HS-27A (cell line): ENCODE measurements at places on chromosomes 7 and 10.

DNA sequence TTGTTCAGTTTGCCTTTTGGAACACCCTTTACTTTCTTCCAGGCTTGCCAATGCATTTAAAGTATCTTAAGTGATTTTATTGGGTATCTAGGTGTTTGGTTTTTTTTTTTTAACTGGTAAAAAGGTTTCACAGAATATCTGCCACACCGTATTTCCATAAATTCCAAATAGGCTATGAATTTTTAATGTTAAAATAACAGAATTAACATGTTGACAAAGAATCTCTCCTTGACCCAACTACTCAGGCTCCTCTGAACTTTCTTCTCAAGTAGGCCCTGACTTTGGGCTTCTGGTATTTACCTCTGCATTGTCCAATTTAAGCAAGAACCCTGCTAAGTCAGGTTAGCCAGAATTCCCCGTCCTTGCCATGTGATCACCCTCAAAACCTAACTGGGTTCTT, 61.2 kb upstream of the PLA2G12B start:
- no peak for DNase-seq

GRCh38 chr7:139054101-139054500, 18.3 kb upstream of the ZC3HAV1L start:
- no peak for DNase-seq

- DNase-seq, result no peak
These were observed 85.2 kb upstream of the SGCE start for GRCh38 chr7:94741179-94741578.

DNA sequence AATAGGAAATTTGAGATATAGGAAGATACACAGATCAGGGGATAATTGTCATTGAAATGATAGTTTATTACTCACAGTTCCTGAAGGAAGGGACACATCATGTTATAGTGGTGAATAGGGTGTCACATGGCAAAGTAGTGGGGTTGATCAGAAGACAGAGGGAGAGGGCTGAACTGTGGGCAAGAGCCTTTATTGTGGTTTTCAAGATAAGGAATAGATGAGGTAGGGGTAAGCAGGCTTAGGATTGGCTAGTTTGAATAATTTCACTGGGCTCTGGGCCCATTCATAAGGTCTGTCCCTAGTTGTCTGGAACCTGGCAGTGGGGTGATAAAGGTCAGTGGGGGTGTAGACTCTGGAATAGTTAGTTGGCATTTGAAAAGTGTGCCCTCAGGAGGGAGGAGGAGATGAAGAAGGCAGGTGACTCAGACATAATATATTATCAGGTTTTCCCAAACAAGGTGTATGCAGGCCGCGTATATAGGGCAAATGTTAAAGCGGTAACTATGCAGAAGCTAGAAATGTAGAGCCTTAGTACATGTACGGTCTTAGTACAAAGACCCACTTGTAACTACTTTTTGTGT, 18.5 kb downstream of the FGL2 start:
- no peak for DNase-seq

GRCh38 chr10:20892011-20892585, 5.0 kb downstream of the NEBL start:
- no peak for DNase-seq

GRCh38 chr7:139827042-139827441, 2.0 kb upstream of the TBXAS1 start:
- DNase-seq, result no peak

DNA sequence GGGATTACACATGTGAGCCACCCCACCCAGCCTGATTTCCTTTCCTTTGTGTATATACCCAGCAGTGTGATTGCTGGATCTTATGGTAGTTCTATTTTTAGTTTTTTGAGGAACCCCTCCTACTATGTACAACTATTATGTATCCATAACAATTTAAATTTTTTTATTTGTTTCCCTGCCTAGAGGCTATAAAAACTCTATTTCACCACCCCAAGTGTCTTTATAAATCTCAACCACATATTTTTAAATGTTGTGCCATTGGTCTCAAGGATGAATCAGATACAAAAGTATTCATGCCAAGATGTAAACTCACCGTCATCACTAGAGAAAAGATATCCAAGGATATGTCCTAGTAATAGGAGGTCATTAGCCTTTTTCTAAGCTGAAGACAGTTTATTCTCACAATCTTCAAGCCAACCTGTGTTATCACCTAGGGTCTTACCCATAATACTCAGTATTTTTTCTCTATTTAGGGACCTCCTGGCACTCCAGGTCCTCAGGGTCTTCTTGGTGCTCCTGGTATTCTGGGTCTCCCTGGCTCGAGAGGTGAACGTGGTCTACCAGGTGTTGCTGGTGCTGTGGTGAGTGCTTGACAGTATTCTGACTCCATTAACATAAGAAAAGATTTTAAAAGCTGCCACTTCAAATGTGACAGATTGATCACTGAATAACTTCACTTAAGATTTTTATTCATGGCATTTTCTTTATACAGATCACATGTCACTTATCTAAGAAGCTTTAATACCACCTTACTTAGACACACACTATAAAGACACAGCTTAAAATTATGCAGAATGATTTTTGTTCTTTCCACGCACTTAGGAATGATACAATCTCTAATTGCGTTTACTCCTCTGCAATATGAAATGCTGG, 29.4 kb downstream of the COL1A2 start:
- no peak for DNase-seq

DNA sequence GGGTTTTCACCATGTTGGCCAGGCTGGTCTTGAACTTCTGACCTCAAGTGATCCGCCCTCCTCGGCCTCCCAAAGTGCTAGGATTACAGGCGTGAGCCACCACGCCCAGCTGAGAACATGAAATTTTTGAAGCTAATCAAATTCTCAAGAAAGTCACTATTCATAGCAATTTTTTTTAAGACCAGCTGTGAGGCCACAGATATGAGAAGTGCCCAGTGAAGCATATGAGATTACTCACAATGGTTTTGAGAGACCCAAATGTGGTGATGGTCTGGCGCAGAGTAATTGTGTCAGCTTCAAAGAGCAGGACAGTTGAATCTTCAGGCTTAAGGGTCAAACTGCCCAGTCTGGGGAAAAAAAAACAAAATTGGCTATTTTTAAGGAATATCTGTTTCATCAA, 16.2 kb downstream of the NCOA4 start:
- no peak for DNase-seq

DNA sequence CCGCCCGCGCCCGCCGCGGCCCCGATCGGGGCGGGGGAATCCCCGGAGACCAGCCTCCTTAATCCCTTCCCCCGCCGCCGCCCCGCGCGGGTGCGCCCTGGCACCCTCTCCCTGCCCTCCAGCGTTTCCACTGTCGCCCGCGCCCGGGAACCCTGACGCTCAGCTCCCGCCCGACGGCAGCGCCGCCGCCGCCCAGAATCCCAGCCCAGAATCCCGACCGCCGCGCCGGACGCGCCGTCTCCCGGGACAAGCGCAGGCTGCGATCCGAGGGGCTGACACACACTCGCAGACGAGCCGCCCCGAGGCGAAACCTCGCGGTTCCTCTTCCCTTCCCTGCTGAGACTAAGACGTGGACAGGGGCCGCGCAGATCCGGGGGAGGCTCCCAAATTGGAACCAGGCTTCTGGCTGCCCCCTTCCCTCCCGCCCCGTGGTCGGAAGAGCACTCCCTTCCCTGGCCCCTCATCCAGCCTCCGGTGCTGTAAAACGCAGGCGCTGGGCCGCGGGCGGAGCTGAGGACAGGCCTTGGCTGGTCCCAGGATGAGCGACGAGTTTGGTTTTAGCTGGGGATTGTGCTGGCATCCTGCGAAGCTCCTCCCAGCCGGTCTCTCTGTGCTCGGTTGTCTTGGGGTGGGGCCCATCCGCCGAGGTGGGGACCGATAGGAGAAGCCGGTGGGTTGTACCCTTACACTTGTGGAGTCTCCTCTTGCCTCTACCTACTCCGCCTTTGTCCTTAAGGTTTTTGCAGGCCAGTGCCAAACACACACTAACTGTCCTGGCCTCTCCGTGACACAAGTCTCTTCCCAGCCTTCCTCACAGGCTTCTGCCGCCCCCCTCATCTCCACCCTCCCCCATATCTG, 1.1 kb downstream of the MARVELD1 start:
- DNase-seq, result no peak

DNA sequence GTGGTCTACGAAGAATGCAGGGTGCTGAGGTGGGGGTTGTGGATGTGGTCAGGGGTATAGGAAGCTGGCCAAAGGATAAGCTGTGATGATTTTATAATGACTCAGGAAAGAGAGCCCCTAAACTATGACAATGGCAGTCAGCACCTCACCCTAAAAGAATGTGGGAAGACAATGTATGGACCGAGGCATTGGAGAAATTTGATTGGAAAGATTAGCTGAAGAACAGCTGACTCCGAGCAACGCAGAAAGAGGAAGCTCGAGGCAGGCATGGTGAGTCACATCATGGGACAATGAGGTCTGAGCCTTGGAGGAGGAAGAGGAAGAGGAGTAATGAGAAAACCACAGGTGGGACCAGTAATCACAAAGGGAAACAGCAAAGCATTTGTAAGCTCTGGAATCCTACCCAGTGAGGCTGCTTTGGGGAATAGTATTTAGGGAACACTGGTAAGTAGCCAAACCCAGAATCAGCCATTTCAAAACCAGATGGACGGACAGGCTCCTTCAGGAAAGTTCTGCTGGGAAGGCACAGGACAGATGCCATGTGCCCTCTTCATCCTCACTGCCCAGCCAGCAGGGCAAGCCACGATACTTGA, 295.4 kb downstream of the PRPF18 start:
- peak; percentile 90 for DNase-seq

DNA sequence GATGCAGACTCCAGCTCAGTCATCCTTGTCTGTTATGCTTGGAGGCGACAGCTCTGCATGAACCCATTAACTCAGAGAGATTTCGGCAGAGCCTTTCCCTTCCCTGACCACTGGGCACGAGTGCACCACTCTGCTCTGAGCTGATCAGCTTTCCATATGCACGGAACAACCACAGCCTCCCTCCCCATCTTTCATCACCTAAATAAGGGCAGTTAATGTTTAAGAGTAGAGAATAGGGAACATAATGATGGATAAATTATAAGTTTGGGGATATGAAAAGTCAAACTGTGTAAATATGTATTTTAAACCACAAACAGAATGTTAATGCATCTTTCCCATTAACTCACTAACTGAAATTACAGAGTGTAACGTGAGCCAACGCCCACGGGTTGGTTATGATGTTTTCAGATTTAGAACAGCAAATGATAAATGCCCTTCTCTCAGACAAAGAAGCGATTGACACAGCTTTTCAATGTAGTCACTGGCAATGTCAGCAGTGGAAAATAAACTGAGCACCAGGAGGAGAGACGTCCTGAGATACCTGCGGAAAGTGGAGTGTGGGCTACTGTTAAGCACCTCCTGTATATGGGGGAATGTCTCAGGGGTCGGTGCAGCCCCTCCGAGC, 658.2 kb downstream of the LRMDA start:
- DNase-seq, result no peak

GRCh38 chr7:100678291-100678984, 4.9 kb downstream of the GNB2 start:
- no peak for DNase-seq

DNA sequence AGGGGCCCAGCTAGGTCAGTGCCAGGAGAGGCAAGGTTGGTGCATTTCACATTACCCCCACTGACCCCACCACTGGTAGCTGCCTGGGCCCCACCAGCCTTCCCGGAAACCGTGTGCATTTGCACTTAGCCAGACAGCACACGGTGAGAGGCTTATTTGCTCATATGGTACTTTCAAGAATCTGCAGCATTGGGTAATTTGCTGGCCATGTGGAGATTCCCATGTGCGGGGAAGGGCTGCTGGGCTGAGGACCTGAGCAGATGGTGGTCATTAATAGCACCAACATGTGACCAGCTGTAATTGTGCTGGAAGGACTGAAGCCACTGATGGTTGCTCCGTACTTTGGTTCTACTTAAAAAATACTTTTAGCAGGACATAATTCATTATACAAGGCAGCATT, 323.8 kb downstream of the DPP6 start:
- no peak for DNase-seq

GRCh38 chr7:129702316-129702715, 90.8 kb downstream of the NRF1 start:
- DNase-seq, result peak; percentile 3

DNA sequence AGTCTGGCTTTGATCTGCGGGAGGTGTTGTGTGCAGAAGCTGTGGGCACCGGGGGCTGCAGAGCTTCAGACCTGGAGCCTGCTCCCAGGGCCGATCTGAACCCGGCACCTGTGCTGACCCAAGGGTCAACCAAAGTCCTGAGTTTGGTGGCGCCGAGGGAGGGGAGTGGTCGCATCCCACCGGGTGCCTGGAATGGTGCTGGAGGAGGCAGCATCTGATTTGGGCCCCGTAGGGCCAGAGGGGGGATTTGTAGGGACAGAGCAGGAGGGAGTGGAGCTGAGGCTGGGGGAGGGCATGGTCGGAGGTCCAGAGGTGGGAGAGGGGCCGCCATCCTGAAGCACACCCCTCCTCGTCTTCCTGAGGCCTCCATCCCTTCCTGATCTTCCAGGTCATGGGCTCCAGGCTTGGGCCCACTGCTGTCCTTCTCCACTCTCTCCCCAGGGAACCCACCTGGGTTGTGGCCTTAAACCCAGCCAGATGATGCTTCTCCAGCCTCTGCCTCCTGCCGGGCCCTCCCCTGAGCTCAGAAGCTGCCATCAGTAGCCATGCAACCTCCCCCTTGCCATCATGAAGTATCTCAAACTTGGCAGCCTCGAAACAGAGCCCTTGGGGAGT, 112.9 kb downstream of the LHPP start:
- no peak for DNase-seq

DNA sequence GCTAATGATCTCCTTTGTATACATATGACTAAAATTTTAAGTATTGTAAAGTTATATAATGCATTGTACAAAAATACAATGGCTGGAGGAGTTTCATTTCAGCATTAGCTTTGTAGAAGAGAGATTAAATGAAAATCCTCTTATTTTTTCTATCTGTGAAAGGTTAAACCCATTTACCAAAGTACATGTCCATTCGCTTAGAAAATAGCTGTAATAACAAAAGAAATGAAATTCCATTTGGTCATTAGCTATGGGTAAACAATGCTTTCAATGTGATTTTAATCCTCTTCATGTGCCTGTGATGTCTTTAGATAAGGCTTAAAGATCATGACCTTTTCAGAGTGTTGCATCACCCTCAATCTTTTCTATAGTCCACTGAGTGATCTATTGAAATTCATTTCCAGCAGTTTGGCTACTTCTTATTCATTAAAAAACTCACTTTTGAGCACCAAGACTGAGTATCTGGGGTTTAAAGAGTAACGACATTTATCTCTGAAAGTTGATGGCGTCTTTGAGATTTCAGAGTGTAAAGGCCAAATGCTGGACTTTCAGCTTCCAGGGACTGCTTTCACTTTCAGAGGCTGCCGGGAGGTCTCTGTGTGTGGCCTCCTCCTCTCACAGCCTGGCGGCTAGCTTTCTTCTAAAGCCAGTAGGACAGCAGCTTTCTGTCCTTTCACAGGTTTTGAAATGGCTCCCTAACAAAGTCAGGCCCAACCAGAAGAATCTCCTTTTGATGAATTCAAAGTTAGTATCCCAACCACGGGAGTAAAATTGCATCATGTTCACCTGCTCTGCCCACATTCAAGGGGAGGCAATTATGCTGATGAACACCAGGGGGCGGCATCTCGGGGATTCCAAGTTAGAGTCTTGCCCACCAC, 701.4 kb upstream of the COBL start:
- DNase-seq, result no peak

GRCh38 chr7:21887779-21888178, 57.9 kb downstream of the CDCA7L start:
- no peak for DNase-seq
